ENCODE measurements at places on chromosomes 2 and 18.

DNA sequence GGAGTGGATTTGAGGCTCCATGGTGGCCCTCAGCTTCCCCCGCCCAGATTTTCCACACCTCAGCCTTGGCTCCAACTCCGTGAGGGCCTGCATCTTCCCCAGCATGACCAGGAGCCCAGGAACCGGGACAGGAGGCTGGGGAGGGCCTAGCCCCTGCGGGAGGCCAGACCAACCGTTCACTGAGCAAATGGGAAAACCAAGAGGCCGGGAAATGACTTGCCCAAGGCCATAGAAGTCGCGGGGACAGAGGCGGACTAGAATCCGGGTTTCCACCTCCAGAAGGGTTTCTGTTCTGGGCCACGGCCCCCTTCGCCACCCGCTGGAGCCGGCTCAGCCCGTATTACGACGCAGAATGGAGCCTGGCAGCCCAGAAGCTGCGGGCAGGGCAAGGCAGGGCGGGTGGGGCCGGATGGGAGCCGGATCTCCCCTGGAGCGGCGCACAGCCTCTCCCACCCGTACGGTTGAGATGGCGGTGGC, 7.9 kb upstream of the CRYBA2 start:
- DNase-seq, result no peak

- no peak for DNase-seq
Measured at GRCh38 chr2:38131676-38132075, 55.7 kb upstream of the CYP1B1 start.

DNA sequence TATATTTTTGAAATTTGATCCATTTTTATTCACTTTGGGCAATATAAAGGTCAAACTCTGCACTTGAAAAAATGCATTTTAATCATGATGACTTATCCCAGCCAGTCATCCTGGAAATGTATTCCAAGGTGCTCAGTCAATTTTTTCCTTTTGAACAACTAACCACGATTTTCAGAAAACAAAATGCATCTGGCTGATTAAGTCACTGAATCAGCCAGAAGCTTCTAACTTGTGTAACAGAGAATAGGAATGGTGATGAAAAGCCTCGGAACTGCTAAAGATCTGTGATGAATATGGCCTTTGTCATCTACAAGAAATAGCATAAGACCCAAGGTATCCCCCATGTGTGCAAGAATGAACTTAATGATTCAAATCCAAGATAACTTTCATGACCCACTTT, 572.7 kb downstream of the EPHA4 start:
- no peak for DNase-seq

GRCh38 chr18:43277164-43277600, at the start of gene SYT4:
Gene SYT4 (minus strand): TSS chr18:43277490. CDS start chr18:43277281, 209 bp downstream.
- peak; percentile 78 for DNase-seq

DNA sequence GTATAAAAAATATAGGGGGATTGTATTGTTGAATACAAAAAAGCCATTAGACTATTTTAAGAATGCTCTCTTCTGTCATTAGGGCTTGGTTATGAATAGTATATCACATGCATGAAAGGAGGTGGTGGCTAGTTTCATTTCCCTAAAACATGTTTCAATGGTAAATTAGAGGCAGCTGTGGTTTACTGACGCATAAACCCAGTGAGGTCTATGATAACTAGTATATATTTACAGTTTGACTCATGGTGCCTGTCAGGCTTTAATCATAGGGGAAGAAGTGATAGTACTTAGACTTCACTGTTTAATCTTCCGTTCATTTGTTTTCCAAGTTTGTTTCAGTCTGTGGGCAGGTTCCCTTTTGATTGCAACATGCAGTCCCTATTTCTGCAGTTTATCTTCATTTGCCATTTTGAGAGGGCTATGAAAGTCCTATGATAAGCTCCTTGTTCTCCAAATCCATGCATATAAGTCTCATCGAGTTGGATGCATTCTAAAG, 55.1 kb upstream of the MAP4K3 start:
- peak; percentile 94 for DNase-seq

DNA sequence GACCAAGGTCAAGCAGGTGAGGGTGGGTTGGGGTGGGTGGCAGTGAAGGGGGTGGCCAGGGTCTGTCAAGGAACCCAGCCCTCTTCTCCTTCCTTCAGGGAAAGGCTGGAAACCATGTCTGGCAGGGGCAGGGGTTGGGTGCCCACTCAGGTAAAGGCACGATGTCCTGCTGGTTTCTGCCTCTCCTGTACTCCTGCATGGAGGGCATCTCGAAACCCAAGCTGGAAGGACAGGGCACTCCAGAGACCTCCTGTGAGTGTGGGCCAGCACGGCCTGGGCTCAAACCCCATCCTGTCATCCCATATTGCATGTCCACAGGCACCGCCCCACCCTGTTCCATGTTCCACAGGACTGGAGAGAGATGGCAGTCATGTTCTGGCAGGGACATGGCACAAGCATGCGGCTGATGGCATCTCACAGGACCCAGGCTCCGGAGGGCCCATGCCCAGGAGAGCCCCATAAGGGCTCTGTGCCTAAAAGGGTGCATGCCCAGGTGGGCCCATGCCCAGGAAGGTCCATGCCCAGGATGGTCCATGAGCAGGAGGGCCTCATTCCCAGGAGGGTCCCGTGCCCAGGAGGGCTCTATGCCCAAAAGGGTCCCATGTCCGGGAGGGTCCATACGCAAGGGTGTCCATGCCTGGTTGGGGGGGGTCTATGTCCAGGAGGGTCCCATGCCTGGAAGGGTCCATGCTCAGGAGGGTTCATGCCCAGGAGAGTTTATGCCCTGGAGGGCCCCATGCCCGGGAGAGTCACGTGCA, 6.4 kb downstream of the GPR35 start:
- DNase-seq, result no peak

DNA sequence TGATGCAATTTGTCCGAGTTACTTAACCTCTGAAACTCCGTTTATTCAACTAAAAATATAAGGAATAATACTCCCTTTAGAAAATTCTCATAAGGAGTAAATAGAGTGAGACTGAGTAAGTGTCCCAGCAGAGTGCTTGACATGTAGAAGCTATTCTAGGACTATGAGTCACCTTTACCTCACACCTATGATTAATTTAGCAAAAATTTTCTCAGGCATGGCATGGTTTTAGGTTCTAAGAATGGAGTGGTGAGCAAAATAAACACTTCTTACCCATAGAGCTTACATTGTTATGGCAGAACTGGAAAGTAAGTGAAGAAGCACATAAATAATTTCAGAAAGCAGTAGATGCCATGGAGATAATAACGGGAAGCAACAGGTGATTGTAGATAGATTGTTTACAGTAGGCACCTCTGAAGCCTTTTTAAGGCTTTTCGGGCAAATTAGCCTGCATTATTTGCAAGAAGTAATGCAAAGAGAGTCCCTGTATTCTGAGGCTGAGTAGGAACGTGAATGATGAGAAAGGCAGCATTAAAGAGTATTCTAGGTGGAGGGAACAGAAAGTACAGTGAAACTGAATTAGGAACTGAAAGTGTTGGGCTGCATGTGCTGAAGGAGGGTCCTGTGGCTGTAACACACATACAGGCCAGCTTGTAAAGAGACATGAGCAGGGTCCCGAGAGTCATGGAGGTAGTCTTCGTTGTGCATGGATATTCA, 209.2 kb downstream of the ZNF407 start:
- peak; percentile 75 for DNase-seq

DNA sequence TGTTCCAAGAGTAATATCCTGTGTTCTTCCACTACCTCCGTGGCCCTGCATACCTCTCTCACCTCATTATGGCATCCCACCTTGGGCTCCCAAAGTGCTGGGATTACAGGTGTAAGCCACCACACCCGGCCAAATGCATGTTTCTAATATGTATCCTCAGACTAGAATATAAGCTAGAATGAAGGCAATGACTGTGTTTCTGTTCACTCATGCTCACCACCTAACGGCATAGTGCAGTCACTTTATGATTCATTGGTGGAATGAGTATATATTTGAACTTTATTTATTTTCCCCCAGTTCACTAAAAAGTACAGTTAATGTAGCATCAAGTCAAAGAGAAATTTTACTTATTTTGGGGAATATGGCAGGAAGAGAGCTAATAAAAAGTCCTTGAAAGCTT, 11.3 kb downstream of the PIGN start:
- DNase-seq, result no peak

DNA sequence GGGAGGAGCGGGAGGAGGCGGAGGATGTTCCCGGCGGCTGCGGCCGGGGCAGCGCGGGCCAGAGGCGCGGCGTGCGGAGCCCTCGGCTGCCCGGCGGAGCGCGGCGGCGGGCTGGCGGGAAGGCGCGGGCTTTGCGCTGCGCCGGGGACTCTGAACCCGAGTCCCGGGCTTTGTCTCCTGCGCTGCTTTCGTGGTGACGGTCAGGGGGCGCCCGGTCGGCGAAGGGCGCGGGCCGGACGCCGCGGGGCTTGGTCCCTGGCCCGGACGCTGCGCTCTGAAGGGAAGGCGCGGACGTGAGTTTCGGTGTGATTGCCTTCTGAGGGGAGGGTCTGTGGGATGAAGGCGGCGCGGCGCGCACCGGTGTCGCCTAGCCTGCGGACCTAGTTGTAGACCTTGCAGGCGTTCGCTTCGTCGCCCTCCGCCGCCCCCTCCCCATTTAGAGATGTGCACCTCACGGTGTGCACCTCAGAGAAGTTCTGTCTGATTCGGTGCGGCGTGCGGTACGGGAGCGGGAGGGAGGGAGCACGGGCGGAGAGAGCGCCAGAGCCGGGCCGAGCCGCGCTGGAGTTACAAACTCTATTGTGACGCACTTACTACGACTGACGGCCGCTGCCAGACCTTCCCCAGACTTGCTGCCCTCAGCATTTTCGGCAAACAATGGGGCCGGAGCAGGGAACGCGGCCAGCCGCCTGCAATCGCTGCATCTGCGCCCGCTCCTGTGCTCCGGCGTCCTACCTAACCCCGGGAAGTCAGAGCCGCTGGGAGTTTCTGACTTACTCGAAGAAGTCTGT, 2.1 kb downstream of the BCL2L11 start:
- DNase-seq, result peak; percentile 82

- peak; percentile 61 for DNase-seq
Measured at GRCh38 chr2:20781656-20782265, 41.1 kb downstream of the LDAH start.

DNA sequence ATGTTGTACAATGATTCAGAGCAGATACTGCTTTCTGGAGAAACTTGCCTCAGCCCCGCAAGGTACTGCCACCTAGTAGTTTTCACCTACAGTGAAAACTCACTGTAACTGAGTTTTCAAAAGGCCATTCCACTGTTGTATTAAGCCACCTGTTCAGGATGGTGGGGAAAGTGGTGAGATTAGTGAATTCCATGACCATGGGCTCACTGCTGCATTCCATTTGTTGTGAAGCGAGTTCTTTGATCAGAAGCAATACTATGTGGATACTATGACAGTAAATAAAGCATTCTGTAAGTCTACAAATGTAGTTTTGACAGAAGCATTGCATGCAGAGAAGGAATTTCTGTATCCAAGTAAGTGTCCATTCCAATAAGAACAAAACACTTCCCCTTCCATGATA, 113.6 kb downstream of the LAMA3 start:
- DNase-seq, result no peak

DNA sequence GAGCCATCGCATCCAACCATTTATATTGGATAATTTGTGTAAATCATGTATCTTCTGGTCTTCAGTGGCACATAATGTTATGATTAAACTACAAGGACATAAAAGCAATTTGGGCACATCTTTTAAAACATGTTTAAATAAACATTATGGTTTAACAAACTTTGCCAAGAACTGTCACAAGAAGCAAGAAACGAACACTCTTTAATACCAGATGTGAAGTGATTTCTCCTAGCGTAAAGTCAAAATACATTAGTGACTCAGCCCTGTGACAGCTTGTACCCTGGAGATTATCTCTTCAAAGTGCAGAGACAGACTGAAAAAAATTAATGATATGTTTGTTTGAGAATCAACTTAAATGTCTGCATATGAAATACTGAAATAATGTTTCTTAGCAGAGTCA, 39.9 kb downstream of the DSEL start:
- DNase-seq, result peak; percentile 32

- DNase-seq, result no peak
Measured at GRCh38 chr2:239684996-239685395, 284.2 kb upstream of the HDAC4 start.

- DNase-seq, result no peak
Measured at GRCh38 chr2:168157926-168158325, 89.5 kb downstream of the STK39 start.

- DNase-seq, result no peak
Measured at GRCh38 chr2:207362716-207363115, 167.0 kb upstream of the CREB1 start.
